ENCODE measurements at places on chromosomes 4 and X.
A peak's percentile ranks its signal among the peaks of the same experiment; 100 is the strongest.

- DNase-seq: peak; percentile 10
Observed at GRCh38 chr4:182916483-182917181, 554 bp downstream of the DCTD start.

GRCh38 chrX:23879380-23880090 lies 28.2 kb downstream of the APOO start:
- DNase-seq: no peak

DNA sequence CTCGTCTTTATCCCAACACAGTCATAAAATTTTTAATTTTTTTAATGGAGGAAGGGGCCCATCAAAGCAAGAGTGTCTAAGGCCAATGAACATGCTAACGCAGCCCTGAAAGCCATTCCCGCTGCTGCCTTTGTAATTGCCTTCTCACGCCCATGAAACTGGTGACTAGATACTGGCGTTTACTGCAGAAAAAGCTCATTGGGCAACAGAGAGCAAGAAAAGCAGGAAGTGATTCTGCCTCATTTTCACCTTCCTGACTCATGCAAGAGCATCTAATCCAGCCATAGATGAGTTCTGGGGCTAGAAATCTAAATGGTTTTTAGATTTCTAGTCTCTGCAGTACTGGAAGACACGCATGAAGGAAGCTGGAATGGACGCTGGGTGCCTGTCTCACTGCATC lies 72.5 kb downstream of the ANXA3 start:
- DNase-seq: no peak

GRCh38 chr4:81881855-81882621 lies 410.3 kb upstream of the RASGEF1B start:
- no peak for DNase-seq

DNA sequence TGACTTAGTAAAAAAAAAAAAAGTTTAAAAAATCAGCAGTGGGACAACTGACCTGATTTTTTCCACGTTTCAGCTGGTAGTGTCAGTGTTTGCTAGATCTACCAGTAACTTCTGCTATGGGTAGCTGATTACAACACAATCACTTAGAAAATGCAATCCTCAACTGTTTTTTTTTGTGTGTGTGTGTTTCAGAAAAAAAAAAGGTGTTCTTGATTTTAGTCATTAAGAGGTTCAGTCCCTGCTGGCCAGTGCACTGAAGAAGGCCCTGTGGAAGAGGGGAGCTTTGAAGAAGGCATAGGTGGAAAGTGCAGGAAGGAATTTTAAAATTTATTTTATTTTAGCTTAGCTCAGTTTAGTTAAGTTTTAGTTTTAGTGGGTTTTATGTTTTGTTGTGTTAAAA lies 46.9 kb downstream of the SH2D1A start:
- no peak for DNase-seq

DNA sequence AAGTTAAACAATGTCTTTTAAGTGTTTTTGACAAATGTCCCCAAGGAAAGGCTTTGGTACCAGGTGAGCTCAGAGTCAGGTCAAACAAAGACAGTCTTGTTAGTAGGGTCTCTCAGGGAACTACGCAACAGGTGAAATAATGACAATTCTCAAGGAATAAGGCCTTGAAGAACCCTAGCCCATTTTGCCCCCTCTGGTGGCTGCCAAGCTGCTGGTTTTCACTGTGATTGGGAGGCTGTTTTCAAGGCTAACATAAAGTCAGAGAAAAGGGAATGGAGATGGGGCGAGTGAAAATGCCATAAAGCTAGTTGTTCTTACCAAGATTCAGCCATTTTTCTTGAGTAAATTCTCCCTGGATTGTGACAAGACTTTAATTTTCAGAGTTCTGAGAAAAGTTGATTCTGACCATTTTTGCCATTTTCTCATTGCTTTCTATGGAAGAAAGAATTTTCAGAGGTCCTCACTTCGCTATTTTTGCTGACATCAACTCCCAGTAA lies 58.7 kb downstream of the RWDD4 start:
- DNase-seq: no peak

DNA sequence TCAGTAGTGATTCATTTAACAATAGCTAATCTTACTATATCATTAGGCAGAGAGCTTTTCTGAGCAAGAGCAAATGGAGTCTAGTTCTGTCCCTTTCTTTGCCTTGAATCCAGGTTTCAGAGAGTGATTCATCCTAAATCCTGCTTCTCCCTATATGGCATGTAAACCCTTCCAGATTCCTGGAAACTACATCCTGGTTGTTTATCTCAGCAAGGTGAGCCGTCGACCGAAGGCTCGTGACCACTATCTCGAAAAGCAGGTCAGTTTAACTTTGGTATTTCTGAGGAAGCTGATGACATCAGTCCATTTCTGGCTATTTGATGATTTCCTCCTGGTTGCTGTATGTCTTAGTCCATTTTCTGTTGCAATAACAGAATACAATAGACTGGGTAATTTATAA lies 40.7 kb upstream of the ERVMER34-1 start:
- no peak for DNase-seq

- DNase-seq: no peak
Observed at GRCh38 chrX:20284992-20285391, 18.3 kb upstream of the RPS6KA3 start.

DNA sequence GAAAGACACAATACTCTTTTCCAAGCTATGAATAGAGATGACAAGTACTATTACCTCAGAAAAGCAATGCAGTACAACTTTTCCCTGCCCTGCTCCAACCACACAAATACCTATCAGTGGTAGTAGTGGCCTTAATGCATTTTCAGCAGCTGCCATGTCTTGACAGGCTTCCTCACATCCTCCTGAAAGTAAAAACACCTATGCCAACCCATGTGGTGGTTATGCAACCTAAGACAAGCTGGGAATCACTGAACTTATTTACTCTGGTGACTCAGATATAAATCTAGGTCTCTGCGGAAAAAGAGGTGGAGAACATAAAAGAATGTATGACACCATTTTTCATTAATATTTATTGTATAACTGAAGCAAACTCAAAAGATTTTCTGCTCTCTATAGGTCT lies 14.5 kb downstream of the WDFY3 start:
- no peak for DNase-seq

DNA sequence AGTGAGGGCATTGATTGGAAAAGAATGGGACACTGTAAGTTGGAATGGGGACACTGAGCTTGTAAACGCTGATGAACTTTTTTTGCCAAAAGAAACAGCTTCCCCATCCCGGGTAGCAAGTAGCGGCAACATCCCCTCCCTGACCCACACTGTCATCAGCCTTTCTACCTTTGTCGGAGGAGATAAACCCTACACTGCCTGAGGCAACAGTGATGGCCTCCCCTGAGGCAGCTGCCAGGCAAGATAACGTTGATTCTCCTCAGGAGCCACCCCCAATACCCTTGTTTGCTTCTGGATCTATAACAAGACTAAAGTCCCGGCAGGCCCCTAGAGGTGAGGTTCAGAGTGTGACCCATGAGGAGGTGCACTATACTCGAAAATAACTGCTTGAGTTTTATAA lies 10.3 kb upstream of the RAB33B start:
- no peak for DNase-seq

DNA sequence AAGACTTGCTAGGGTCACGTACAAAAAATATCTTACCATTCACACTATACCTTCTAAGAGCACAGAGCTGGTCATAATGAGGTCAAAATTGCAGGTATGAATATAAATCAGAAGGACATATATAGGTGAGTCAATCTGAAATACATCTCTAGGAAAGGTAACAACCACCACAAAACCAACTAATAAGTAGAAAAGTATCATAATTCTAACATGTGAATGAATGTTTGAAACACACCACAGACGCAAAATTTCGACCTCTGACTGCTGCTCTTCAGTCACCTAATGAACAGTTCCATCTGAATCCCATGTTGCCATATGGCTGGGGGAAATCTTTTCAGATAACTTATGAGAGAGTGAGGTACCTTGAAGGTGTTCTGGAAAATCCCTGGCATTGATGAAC lies 22.1 kb downstream of the STAP1 start:
- DNase-seq: no peak

GRCh38 chrX:2561456-2561855 lies 60.7 kb upstream of the DHRSX start:
- DNase-seq: no peak

- no peak for DNase-seq
Observed at GRCh38 chr4:86948276-86948675, 13.5 kb downstream of the AFF1 start.

DNA sequence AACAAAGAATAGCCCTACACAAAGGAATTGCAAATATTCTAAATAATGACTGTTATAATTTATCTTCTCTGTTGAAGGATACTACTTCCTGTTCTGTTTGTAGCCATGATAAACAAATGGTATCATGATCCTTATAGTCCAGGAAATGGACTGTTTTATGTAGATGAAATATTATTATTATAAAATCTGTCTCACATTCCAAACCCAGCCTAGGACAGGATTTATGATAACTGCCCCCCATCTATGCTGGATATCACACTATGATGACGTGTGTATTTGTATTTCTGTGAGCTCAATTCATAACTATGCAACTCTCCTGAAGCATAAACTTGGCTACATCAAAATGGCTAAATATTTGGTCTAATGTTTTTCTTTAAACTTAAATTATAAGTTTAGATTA lies 21.3 kb downstream of the DMD start:
- no peak for DNase-seq

- DNase-seq: no peak
Observed at GRCh38 chr4:87144356-87144755, 76.1 kb downstream of the KLHL8 start.

DNA sequence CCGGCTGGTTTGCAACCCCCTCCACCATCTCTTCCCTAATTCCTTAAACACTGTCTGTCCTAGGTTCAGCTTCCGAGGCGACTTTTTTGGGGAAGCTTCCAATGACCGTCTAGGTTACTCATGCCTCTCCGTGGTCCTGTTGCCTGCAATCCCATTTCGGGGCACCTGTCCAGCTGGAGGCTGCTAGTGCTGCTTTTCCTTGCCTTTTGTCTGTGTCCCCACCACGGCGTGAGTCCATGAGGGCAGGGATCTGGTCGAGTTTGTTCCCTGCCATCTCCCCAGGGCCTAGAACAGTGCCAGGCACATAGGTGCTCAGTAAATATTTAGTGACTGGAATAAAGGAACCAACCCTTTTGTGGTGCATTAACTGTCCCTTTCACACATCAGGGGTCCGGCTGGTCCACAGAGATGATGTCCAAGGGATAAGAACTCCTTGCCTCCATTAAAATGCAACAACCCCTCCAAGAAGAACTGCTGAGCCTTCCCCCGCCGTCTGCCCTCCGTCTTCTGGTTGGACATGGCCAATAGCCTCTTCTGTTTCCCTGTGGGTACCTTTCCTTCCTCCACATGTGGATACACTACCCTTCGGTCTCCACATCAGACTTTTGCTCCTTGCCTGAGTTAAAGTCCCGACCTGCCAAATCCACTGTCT lies 5.7 kb upstream of the SORCS2 start:
- DNase-seq: no peak

- DNase-seq: no peak
Observed at GRCh38 chr4:152572417-152573086, 36.7 kb upstream of the FBXW7 start.
